Fibroblast of skin of scalp (primary cell): ENCODE measurements at places on chromosomes 3 and 15.
A peak's percentile ranks its signal among the peaks of the same experiment; 100 is the strongest.

GRCh38 chr3:174100744-174101143, 703.2 kb downstream of the NLGN1 start:
- DNase-seq, result no peak

DNA sequence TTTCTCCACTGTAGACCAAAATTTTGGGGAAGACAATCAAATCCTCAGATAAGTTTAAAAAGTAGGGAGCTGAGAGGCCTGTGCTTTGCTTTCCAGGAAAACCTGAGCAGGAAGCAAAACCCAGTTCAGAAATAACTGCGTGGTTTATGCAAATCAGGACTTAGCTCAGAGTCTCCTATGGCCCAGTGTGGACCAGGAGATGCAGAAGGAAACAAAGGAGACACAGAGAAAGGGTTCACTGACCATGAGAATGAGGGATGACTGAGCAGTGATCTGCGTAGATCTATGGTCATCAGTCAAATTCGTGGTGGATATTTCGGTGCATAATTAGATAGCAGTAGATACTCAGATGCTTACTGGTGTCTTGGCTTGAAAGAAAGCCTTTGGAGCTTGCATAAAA, 196.6 kb downstream of the TPRG1 start:
- no peak for DNase-seq

GRCh38 chr3:138227650-138228049, 40.5 kb downstream of the ARMC8 start:
- peak; percentile 95 for DNase-seq

DNA sequence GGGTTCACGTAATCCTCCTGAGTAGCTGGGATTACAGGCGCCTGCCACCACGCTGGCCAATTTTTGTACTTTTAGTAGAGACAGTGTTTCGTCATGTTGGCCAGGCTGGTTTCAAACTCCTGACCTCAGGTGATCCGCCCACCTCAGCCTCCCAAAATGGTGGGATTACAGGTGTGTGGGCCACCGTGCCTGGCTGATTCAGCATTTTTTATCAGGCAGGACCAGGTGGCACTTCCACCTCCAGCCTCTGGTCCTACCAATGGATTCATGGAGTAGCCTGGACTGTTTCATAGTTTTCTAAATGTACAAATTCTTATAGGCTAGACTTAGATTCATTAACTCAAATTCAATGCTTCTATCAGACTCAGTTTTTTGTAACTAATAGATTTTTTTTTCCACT, 9.4 kb downstream of the VHL start:
- no peak for DNase-seq

- DNase-seq, result no peak
Measured at GRCh38 chr3:38331257-38332022, 15.1 kb upstream of the XYLB start.

- peak; percentile 91 for DNase-seq
Measured at GRCh38 chr3:123678108-123678511, 93.3 kb upstream of the HACD2 start.

GRCh38 chr15:32873284-32874114, 155.7 kb downstream of the GREM1 start:
- peak; percentile 55 for DNase-seq

DNA sequence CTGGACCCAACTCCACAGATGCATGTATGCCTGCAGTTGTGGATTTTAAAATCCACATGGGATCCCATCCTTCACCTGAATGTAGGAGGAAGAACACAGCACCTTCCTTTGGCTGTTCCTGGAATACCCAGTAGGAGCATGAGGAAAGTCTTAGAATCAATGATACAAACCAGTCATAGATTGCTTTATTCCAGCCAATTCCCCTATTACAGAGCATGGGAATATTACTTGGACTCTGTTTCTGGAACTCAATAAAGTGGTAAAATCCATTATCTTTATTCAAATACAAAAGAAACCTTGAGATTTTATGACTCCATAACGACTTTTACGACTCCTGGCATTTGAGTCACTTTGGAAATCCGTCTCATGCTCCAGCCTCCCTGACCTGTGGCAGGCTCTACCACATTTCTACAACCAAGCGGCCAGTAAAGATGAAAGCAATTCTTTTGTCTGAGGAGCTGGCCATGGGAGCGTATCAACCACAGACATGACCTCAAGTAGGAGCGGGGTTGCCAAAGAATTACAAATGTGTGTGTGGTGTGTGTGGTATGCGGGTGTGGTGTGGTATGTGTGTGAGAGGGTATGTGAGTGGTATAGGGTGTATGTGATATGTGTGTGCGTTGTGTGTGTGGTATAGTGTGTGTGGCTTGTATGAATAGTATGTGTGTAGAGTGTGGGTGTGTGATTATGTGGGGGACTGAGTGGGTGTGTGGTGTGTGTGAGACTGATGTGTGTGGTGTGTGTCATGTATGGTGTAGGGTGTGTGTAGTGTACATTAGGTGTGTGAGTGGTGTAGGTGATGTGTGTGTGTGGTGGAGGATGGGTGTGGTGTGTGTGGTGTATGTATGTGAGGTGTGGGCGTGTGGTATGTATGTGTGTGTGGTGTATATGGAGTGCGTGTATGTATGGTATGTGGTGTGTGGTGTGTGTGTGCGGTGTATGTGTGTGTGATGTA, 40.0 kb downstream of the ARRDC4 start:
- DNase-seq, result peak; percentile 8

GRCh38 chr3:160587105-160587504, 21.7 kb upstream of the KPNA4 start:
- DNase-seq, result no peak

DNA sequence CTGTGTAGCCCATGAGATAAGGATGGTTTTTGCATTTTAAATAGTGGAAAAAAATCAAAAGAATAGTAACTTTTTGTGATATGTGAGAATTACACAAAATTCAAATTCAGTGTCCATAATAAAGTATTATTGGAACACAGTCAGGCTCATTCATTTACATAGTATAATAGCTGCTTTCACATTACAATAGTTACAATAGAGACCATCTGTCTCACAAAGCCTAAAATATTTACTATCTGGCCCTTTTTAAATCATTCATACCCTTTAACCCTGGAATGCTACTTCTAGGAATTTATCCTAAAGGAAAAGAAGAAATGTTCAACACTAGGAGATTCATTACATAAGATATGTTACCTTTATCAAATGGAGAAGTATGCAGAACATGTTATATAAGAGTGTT, 35.5 kb upstream of the TM4SF4 start:
- no peak for DNase-seq

DNA sequence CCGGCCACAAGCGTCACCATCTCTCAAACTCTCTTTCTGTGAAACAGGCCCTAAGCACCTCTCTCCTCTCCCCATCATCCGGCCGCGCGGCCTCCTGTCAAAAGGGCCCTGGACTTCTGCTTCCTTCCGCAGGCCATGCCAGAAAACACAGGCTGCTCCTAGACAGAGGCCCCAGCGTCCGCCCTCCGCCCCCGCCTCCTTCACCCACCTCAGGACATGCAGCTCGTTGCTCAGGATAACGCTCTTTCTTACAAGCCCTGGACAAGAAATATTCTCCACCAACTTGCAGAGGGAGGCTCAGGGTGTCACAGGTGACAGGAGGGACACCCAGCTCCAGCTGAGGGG, 212.0 kb downstream of the XXYLT1 start:
- DNase-seq, result no peak

DNA sequence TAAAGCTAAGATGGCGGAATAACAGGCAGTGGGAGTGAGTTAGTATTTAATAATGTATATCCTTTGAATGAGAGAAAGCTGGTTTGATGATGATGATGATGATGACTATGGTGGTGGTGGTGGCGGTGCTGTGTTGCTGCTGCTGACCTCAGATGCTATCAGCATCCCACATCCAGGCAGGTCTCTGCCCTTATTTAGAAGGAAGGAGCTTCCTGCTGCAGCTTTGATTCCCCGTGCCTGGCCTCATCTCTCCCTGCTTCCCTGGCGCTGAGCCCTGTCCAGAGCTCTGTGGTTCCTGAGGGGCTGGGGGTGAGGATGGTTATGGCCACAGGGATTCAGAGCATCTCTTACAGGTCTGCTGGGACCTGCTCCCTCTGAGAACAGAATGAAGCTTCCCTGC, 73.1 kb downstream of the RAB11A start:
- DNase-seq, result no peak

DNA sequence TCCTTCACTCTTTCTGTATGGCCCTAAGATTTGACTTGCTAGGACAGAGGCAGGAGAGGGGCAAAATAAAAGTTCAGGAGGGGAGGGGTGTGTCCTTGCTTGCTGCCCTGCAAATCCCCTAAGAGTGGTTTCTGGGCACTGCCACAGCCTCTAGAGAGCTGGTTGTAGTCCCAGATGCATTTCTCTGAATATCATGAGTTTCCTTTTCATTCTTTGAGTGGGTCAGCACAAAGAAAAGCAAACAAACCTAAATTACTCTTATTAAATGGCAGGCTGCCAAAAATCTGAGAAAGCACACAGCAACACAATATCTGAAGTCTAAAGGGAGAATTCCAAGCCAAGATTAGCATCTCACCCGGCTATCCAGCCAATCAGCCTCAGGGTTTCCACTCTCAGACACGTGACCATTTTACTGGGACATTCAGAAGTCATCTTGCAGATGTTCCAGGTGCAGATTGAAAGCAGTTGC, 919.3 kb downstream of the TUSC7 start:
- DNase-seq, result peak; percentile 78

- DNase-seq, result no peak
Measured at GRCh38 chr3:188749010-188749617, 422.7 kb upstream of the TPRG1 start.
